GM12891 (cell line): ENCODE measurements at places on chromosomes 1 and 21.

- no peak for DNase-seq
Observed at GRCh38 chr1:202201266-202201665, 7.7 kb downstream of the LGR6 start.

DNA sequence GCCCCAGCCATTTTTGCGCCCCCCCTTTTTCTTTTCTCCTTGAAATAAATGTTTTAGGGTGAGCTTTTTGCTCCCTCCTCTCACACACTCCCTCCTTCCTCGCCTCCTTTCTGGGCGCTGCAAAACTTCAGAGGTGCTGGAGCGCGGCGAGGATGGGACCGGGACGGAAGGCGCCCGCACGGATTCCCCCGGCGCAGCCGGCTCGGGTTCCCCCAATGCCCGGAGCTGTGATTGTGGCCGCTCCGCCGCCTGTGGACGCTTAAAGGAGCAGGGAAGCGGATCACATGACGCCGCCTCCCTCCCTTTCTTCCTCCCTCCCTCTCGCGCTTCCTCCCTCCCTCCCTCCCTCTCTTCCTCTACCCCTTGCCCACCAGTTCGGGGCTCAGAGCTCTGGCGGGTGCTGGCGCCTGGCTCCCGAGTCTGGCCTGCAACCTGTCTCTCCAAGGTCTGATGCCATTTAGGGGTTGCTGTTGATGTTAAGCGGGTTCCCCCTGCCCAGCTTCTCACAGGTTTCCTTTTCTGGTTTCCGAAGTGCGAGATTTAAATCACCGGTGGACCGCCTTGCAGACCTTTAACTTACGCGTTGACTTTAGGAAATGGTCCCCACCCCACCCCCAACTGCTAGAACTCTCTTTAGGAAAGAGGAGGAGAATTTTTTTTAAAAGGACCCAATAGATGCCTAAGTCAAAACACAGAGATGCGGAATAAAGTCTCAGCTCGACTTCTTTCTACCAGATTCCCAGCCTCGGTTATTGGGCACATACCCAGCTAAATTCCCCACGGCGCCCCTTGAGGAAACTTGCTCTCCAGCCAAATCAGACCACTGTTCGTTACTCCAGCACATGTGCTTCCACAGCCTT lies at the start of gene WLS:
TSS of gene WLS (minus strand) at position 235 of the 860 bp plus-strand sequence. CDS start at position 11, 224 bp downstream.
- DNase-seq: no peak

DNA sequence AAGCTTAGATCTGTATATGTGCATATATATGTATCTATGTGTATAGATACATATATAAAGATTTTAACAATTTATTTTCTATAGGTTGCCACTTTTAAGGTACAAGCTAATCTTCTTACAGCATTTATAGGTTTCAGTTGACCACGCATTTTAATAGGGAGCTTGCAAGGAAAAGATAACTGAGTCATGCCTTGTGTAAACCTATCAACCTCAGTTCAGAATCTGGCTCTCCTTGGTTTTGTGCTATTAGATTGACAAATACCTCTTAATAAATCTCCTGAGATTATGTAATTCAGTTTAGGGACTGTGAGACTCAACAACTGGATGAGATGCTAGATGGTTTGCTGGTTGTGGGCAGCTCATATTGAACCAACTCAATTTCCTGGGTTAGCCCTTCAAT lies 114.7 kb upstream of the SERBP1 start:
- no peak for DNase-seq

GRCh38 chr1:155913969-155914757 lies 3.0 kb upstream of the RIT1 start:
- DNase-seq: no peak

DNA sequence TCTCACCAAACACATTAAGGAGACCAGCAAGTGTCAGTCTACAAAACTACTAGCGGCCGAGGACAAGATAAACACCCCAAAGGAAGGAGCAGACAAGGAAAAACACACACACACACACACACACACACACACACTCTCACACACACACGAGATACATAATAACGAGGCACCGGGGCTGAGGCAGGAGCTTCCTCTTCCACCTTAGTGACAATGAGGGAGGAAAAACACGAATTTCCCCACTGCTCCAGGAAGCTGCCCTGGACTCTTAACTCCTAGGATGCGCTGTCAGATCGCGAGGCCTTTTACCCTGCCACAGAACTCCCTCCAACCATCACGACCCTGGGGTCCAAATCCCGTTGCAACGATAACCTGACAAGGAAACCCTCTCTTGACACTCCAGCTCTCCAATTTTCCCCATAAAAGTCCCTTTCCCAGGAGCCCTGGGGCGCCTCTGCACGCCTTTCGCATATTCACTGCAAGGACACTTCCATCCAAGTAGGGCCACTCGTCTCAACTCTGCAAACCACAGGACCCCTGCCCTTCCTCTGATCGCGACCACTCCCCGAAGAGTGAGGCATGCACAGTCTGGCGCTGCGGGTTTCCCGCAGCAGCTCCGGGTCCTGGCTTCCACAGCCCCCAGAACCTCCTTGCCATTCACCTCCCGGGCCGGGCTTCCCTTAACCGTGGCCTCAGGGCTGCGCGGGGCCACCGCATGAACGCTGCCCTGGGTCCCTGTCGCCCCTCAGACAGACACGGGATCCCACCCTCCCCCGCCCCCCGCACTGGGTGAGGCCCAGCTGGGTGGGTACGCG lies 581 bp downstream of the ETV3 start:
- no peak for DNase-seq

- DNase-seq: no peak
Observed at GRCh38 chr1:180041582-180041981, 87.0 kb downstream of the CEP350 start.

DNA sequence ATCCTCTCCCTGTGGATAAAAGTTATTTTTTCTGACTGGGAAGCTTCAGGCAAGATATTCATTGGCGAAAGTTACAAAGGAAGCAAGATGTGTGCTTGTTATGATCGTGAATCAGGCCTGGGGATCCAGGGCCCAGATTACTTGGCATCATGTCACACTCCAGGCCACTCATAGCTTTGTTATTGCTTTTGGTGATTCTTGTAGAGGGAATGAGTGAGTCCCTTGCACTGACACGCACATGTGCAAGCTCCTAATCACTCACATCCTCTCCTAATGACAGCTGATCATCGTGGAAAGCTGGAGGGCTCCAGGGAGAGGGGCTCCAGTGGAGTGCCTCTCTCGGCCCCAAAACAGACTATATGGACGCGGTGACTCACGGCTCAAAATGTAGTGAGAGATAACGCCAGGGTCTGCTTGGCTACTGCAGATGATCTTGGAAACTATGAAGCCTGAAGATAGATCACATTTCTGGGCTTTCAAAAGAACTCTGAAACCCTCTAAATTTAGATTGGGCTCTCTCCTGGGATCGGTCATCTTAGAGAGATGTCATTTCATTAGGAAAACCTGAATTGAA lies 481.1 kb upstream of the USP24 start:
- DNase-seq: no peak

- no peak for DNase-seq
Observed at GRCh38 chr1:111761717-111762116, 6.0 kb downstream of the DDX20 start.

DNA sequence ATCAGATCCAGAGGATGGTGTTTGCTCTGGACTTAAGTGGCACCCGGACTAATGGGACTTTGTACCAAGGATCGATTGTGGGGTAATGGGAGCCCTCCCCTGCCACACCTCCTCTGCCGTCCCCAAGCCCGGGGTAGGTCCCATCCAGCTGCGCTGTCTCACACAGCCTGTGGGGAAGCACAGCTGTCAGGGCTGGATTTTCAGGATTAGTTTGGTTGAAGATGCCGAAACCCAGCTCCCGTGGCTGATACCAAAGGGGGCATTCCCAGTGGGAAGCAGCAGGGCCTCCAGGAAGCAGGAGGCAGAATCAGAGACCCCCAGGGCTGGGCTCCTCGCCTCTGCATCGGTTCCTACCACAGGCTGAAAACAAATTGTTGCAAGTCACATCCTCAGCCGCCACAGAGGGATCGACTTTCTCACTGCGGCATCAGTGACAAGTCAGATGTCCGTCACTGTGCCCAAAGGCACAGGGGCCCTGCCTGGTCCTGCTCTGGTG lies 59.7 kb downstream of the MATN1 start:
- no peak for DNase-seq

DNA sequence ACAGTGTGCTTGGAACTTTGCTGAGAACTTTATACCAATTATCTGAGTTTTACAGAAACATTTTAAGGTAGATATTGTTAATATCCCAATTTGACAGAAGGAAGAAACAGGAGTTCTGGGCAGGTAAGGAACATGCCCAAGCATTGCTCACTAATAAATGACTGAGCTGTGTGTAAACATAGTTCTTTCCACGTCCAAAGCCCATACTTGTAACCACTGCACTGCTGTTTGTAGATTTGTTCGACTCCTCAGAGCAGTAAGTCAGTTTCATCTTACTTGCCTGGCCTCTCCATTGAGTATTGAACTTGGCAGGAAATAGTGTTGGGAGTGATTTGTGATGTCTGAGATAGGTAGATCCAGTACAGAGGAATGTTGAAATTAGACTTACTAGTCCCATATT lies 335.1 kb downstream of the KIF26B start:
- DNase-seq: no peak

- DNase-seq: no peak
Observed at GRCh38 chr1:208268541-208269337, 24.6 kb upstream of the PLXNA2 start.

DNA sequence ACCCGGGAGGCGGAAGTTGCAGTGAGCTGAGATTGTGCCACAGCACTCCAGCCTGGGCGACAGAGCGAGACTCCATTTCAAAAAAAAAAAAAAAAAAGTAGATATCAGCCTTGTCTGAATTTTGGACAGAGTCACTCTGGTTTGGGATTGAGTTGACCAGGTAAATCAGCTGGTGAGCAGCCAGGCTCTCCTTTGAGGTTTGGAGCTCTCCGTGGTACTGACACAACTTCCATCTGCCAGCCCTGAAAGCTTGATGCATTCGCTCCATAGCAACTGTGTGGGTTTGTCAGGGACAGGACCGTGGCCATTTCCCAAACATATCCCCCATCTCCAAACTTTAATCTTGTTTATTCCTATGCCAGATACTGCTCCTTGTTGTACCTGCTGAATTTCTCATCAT lies 155.2 kb downstream of the DMRTA2 start:
- no peak for DNase-seq

DNA sequence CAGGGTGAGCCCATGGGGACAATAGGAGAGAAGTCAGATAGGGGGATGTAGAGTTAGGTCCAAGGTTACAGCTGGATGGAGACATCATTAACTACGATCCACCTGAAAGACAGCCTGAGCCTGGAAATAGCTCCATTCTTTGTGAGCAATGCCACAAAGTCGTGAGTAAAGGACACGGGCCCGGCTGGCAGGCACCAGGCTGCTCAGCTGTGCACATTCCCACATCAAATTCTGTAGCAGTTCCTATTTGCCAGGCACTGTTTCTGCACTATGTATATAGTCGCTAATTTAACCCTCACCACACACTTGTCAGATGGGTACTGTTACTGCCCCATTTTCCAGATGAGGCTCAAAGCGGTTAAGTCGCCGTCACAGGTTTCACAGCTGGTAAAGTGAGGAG lies 338.0 kb upstream of the KAZN start:
- DNase-seq: no peak

- no peak for DNase-seq
Observed at GRCh38 chr1:54271341-54271740, 71.4 kb downstream of the MRPL37 start.

DNA sequence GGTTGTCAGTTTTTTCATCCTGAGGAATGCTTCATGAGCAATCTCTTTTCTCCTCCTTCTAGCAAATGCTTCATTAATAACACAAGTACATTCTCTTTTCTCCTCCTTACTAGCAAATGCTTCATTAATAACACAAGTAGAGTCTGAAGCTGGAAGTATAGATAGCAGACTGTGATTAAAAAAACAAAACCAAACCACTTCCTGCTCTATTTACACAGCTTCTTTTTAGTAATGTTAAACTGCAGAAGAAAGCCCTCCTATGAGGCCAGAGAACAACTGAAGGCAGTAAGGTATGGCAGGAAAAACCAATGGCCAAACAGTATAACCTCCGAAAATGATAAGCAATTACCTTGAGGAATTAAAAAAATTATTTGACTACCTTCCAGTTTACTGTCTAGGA lies 90.1 kb downstream of the ZSWIM5 start:
- no peak for DNase-seq

GRCh38 chr1:13498553-13498952 lies 15.2 kb downstream of the LRRC38 start:
- no peak for DNase-seq

- no peak for DNase-seq
Observed at GRCh38 chr1:94946886-94947285, 20.0 kb upstream of the CNN3 start.

- DNase-seq: no peak
Observed at GRCh38 chr1:25758466-25759070, 41.4 kb upstream of the SELENON start.

DNA sequence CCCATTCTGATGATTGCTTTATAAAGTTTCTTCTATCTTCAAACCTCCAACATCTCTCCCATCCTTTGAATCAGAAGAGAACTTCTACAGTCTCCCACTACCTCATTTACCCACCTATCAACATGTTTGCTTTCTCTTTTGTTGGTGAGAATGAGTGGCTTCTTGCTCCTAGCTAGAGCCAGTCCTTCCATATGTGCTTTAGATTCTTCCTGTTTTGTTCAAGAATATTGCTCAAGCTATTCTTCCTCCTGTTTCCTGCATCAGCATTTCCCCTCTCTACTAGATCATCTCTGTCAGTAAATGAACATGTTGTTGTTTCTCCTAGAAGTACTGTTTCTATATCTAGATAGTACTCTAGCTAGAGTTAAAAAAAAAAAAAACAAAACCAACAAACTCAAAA lies 6.3 kb downstream of the ATF6 start:
- no peak for DNase-seq

DNA sequence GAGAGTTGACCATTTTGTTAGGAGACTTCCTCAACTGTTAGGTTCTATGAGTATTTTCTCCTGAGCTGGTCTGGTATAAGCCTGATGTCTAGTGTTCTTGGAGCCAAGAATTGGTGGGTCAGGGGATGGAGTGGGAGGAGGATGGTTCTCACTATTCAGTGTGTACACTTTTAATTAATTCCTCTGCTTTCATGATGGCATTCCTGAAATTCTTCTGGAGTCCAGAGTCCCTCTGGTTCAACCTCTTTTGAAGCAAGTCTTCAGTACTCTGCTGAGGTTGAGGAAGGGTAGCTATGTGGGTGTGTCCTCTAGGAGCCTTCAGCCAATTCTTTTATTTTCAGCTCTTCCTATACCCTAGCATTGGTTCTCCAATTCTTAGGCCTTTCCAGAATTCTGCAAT lies 149.1 kb downstream of the DNM3 start:
- no peak for DNase-seq

DNA sequence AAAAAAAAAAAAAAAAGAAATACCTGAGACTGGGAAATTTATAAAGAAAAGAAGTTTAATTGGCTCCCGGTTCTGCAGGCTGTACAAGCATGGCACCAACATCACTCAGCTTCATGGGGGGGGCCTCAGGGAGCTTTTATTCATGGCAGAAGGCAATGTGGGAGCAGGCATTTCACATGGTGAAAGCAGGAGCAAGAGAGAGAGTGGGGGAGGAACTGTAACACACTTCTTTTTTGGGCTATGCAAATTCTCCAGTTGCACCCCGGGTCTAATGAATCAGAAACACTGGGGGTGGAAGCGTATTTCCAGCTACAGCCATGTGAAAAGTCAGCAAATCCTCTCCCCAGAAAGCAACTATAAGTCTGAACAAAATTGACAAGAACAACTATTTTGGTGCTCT lies 11.8 kb upstream of the SOD1 start:
- no peak for DNase-seq
